B cell (primary cell): ENCODE measurements at places on chromosomes 4 and X. TPM values are rescaled to one million over a fixed set of nuclear protein-coding genes. Genes with fewer than 3 reads are reported as not detected.
A peak's percentile ranks its signal among the peaks of the same experiment; 100 is the strongest.

AKAP14 gene
- polyA plus RNA-seq, result not detected in 2 replicates

XAGE2 gene
- not detected in 2 replicates for polyA plus RNA-seq

DNA sequence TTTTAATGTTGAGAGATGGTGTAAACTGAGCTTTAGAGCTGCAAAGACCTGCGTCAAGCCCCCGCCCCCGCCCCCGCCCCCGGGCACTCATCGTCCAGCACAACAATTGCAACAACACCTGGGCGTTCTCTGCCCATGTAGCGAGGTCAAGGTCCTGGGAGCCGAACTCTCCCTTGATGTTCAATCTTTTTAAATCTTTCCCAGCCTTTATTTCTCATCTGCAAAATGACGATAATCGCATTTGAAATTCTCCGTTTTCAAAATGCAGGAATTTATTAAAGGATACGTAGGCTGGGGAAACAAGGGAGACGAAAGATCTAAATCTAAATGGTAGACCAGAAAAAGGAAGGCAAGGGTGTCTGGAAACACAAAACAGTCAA lies 648 bp upstream of the MSMO1 start:
- no peaks in the 10 kb centered on the region for H3K27me3 ChIP-seq
- H3K4me3 ChIP-seq, result peak overlapping the region; percentile 86
- no peaks in the 10 kb centered on the region for H3K36me3 ChIP-seq
- peaks cover 22% of the 10 kb centered on the region for H3K4me1 ChIP-seq
- DNase-seq, result no peak
- H3K27ac ChIP-seq, result peak overlapping the region; percentile 93

GC gene
- not detected in 2 replicates for polyA plus RNA-seq

- no peaks in the 10 kb centered on the region for H3K27me3 ChIP-seq
- H3K4me1 ChIP-seq, result no peaks in the 10 kb centered on the region
- no peak for DNase-seq
- H3K36me3 ChIP-seq, result no peaks in the 10 kb centered on the region
- no peak overlapping the region for H3K27ac ChIP-seq
- H3K4me3 ChIP-seq, result no peak overlapping the region
Observed at GRCh38 chr4:87527431-87528220, 1.6 kb downstream of the SPARCL1 start.

GRCh38 chr4:40908297-40908696 lies 158.5 kb downstream of the NSUN7 start:
- no peak overlapping the region for H3K4me3 ChIP-seq
- H3K36me3 ChIP-seq, result no peaks in the 10 kb centered on the region
- H3K27ac ChIP-seq, result no peak overlapping the region
- no peaks in the 10 kb centered on the region for H3K27me3 ChIP-seq
- no peak for DNase-seq

ETDB gene
- not detected in 2 replicates for polyA plus RNA-seq

GPR82 gene
- not detected in 2 replicates for polyA plus RNA-seq

MXRA5 gene
- not detected in 2 replicates for polyA plus RNA-seq

- no peak overlapping the region for H3K27ac ChIP-seq
- H3K36me3 ChIP-seq, result no peaks in the 10 kb centered on the region
- peak; percentile 2 for DNase-seq
- H3K27me3 ChIP-seq, result no peaks in the 10 kb centered on the region
- H3K4me3 ChIP-seq, result no peak overlapping the region
Observed at GRCh38 chr4:173121076-173121561, 47.5 kb upstream of the GALNT7 start.

PCYT1B gene
- polyA plus RNA-seq, result 0.12 TPM in 1 of 2 replicates, not detected in the other
